CD8-positive, alpha-beta T cell (primary cell): ENCODE measurements at places on chromosomes 4 and X.

- DNase-seq: no peak
Observed at GRCh38 chr4:42391981-42392380, 5.3 kb upstream of the SHISA3 start.

DNA sequence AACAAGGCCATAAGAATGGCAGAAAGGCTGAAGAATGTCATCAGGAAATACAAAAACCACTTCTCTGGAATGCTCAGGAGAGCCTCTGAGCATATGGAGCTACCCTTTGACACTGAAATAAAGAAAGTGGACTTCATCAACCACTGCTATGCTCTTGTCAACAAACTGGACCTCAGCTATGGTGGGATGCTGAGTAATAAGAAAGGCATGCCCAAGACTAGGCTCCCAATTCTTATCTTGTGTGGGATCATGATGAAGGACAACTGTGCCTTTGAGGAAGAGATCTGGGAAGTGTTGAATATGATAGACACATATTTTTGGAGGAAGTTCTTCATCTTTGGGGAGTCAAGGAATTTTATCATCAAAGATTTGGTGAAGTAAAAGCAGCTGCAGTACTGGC lies 86.9 kb upstream of the MAGEB16 start:
- no peak for DNase-seq

GRCh38 chr4:995311-996026 lies 2.3 kb upstream of the SLC26A1 start:
- no peak for DNase-seq

DNA sequence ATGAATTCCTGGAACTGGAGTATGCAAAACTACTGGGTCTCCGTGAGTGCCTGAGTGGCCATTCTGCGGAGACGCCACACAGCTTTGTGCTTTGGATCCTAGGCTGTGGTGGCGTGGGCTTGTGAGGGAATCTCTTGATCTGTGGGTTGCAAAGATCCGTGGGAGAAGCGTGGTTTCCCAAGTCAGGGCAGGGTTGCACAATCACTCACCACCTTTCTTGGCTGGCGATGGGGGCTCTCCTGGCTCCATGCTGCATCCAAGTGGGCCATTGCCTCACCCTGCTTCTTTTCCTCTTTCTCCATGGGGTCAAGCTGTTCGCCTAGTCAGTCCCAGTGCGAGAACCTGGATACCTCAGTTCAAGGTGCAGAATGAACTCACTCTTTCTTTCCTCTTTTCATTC lies 62.5 kb downstream of the SLAIN2 start:
- DNase-seq: no peak

GRCh38 chrX:107775000-107775733 lies 420 bp downstream of the TSC22D3 start:
- DNase-seq: no peak
